ENCODE measurements at places on chromosomes 3 and 15.

- DNase-seq, result no peak
Measured at GRCh38 chr3:39000008-39000450, 51.7 kb downstream of the SCN11A start.

DNA sequence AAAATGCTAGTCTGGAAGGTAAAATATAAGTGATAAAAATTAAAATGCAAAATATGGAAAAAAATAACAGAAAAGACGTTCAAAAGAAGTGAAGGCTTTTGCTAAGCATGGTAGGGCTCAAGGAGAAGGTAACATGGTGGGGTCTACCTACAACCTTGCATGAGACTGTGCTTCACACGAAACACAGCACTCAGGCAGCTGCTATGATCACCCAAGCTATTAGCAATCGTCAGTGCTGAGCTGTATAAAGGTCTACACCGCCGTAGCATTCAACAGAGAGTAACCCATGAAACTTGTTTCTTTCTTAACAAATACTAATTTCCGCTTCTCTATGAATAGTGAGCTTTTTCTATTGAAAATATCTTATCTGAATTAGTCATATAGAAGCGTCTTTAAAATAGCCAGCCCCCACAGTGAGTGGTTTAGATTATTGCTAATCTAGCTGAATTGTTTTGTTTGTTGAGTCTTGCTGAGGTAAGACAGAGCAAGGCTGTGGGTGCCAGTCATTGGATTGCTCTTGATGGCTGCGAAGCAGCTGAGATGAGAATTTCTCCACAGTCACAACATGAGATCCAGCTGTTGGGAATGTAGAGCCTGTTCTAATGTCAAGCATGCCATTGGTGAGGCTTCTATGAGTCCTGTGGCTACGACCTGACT is 230.0 kb downstream of the KLF13 start:
- no peak for DNase-seq

DNA sequence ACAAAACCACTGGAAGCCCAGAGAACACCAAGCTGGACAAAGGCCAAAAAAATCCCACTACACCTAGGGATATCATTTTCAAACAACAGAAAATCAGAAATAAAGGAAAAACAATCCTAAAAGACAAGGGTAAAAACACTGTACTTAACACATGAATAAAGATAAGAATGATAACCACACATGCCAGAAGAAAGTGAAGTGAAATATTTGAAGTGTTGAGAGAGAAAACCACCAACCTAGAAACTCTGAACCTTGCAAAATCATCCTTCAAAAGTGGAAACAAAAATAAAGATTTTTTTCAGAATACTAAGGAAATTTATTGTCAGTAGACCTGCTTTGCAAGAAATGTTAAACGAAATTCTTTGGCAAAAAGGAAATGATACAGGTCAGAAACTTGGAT is 45.1 kb downstream of the KPNA1 start:
- no peak for DNase-seq

GRCh38 chr15:67161412-67161811 is 93.0 kb downstream of the AAGAB start:
- DNase-seq, result no peak

- no peak for DNase-seq
Measured at GRCh38 chr3:56557831-56558170, 826 bp downstream of the CCDC66 start.
